Omental fat pad (tissue), 4 donors: ENCODE measurements at places on chromosomes 6 and 20.

DNA sequence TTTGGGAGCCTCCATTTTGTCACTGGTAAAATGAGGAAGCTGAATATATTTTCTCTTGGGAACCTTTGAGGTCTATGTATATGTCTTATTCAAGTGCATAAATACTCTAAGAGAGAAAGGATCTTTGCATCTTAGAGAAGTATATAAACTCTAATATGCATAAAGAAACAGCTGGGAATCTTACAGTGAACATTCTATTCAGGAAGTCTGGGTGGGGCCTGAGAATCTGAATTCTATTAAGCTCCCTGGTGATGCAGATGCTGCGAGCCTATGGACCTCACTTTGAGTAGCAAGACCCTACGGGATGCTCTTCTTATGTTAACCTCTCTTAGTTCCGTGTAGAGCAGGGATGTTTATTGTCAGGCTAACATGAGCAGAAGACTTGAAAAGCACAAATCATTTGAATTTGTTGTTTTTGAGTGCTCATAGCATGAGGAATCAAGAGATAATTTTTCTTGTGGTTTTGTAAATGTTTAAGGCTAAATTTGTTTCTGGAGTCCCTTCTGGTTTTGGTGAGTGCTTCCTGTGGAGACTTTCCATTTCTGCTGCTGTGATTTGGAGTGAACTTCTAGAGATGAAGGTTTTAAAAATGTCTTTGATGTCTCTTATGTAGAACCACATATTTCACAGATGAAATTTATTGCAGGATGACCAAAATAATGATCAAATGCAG lies 281.2 kb upstream of the JAG1 start:
- DNase-seq = no peak

- no peak for DNase-seq
These were observed 50.6 kb upstream of the CCDC167 start for GRCh38 chr6:37550191-37550831.

DNA sequence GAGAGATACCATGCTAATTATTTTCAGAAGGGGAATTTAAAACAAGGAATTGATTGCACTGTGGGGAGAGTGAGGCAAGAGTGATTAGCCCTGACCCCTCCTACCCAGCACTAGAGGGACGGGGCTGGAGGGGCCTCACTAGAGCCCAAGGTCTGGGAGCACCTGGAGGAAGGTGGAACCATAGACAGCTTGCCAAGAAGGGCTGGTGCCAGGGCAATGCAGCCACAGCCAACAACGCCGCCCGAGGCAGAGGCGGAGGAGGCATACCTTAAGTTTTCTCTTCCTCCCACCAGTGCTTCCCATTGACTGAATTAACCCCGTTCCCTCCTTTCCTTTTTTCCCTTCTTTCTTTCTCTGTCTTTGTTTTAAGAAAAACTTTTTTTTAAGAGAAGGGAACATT lies 40.0 kb downstream of the IYD start:
- DNase-seq = no peak

GRCh38 chr20:16580147-16580546 lies 6.9 kb upstream of the KIF16B start:
- no peak for DNase-seq

DNA sequence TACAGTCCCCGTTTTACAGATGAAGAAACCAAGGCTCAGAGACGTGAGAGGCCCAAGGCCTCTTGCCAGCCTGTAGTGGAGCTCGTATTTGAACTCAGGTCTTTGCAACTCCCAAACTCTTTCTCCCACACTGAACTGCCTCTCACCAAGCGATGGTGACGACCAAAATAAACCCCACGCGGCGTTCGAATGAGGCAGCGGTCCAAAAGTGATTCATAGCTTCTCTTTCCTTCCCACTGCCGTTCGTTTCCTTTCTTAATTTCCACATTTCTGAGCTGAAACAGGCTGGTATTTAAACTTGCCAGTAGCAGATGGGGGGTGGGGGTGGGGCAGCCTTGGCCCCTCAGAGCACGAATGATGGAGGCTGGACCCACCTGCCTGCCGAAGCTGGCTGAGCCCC lies 252.9 kb upstream of the KCNG1 start:
- DNase-seq = no peak
